ENCODE measurements at places on chromosomes 2 and 18. TPM values are rescaled to one million over a fixed set of nuclear protein-coding genes. Genes with fewer than 3 reads are reported as not detected.

SLC39A6 gene
- total RNA-seq = 54.4 TPM

TANC1 gene
- total RNA-seq = 41.2 TPM

FAM168B gene
- 89.7 TPM for total RNA-seq

DIPK1C gene
- not detected for total RNA-seq

SPP2 gene
- not detected for total RNA-seq

DSG1 gene
- not detected for total RNA-seq

SAP130 gene
- 25.1 TPM for total RNA-seq

CIDEA gene
- total RNA-seq = not detected

CFC1 gene
- not detected for total RNA-seq

ALLC gene
- total RNA-seq = not detected

GULP1 gene
- total RNA-seq = 94.4 TPM

CD207 gene
- not detected for total RNA-seq

LIMS3 gene
- total RNA-seq = not detected

C2orf72 gene
- 0.66 TPM for total RNA-seq

CDK15 gene
- not detected for total RNA-seq

C1QL2 gene
- not detected for total RNA-seq

PDCD1 gene
- total RNA-seq = not detected

PGAP1 gene
- total RNA-seq = 3.9 TPM

TEX261 gene
- 55.4 TPM for total RNA-seq

TXNDC2 gene
- total RNA-seq = not detected

ITGA6 gene
- total RNA-seq = 242 TPM

TUBB8B gene
- total RNA-seq = 0.35 TPM

DPP4 gene
- total RNA-seq = 27.6 TPM

HOXD12 gene
- not detected for total RNA-seq

HOXD3 gene
- not detected for total RNA-seq

MSGN1 gene
- total RNA-seq = not detected

TMEM87B gene
- 35.0 TPM for total RNA-seq

PHOSPHO2 gene
- 12.7 TPM for total RNA-seq
